ENCODE measurements at places on chromosomes 1 and 21.
A peak's percentile ranks its signal among the peaks of the same experiment; 100 is the strongest.

- peak; percentile 61 for DNase-seq
These were observed 9.1 kb downstream of the COL8A2 start for GRCh38 chr1:36115931-36116330.

- DNase-seq = peak; percentile 53
These were observed 8.6 kb downstream of the CDC14A start for GRCh38 chr1:100360790-100361510.

DNA sequence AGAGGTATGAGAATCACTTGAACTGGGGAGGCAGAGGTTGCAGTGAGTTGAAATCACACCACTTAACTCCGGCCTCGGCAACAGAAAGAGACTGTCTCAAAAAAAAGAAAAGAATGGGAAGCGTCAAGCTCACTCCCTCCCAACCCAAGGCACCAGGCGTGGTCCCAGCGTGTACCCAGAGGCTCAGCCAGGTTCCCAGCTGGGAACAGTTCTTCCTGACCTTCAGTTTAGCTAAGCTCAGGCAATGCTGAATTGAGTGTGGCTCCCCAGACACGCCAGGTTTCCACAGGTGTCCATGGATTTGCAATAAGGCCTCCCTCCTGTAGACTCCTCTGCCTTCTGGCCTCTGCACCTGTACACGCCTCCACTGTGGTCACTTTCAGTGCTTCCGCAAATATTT is 140.7 kb upstream of the TMEM51 start:
- DNase-seq = no peak

DNA sequence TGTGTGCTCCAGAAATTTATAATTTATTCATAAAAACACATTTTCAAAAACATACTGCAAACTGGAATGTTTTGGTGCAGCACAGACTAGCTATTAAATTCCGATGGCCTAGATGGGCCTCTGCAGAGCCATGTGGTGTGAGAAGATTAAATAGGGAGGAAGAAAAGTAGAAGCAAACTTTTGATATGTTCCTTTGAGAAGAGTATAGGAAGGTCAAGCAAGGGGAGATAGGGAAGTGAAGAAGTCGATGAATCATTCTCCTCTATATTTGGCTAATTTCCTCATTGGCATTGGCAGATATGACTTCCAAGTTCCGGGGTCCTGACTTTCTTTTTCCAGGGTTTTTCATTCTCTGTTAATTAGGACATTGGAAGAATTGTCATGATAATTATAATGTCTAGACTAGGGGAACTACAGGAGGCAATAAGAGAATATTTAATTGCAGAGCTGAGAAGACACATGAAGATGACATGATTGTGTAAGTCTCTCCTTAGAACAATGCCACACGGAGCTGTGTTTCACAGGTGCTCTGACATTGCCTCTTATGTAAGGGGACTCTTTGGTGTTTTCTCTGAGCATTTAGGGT is 19.3 kb upstream of the ZNF326 start:
- DNase-seq = no peak

GRCh38 chr1:29698033-29698432 is 461.7 kb downstream of the PTPRU start:
- peak; percentile 72 for DNase-seq

DNA sequence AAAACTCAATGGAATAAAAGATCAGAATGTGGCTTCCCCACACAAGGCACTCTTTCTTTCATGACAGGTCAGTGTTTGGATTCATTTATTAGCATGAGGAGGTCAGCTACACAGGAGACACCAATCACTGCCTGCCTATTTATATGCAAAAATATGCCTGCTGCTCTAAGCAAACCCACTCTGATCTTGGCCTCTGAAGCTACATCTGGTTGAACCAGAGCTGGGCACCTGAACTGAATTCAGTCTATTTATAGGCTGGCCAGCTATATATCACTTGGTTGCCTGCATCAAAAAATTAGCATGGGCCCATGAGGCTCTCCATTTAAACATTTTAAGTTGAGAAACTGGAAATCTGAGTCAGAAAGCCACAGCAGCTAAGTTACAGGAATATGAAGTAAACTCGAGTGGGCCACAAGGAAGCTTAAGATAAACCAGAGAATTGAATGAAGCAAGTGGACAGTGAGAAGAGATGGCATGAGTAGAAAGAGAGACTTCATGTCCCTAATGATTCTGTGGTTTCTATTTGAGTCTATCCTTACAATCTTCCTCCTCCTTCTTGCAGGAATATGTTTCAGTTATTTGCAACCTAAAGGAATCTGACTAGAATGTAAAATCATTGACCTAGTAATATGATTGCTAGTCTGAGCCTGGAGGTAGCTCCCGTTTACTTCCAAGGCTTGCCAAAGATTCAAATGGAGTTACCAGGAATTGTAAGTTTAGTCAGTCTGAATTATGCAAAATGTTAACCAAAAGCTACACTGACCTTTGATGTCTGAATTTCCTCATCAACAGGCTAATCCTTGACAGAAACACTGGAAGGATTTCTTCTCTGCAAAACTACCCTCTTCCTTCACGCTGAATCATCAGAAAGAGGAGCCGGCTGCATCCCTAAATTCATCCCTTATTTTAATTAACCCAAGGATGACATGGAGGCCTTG is 17.7 kb downstream of the DDAH1 start:
- peak; percentile 42 for DNase-seq

DNA sequence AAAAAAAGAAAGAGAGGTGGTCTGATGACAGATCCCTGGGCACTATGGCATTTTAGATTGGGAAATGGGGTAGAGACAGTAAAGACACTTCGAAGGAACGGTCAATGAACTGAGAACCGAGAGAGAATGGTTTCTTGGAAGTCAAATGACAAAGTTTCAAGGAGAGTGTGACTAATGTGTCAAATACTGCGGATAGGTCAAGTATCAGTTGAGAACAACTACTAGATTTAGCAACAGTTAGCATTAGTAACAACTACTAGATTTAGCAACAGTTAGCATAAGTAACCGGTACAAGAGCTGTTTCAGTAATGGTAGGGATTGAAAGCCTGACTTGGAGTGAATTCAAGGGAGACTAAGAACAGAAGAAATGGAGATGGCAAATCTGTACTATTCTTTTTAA is 35.0 kb downstream of the UROD start:
- no peak for DNase-seq

GRCh38 chr1:224623310-224623714 is 7.2 kb downstream of the CNIH3 start:
- DNase-seq = peak; percentile 64

DNA sequence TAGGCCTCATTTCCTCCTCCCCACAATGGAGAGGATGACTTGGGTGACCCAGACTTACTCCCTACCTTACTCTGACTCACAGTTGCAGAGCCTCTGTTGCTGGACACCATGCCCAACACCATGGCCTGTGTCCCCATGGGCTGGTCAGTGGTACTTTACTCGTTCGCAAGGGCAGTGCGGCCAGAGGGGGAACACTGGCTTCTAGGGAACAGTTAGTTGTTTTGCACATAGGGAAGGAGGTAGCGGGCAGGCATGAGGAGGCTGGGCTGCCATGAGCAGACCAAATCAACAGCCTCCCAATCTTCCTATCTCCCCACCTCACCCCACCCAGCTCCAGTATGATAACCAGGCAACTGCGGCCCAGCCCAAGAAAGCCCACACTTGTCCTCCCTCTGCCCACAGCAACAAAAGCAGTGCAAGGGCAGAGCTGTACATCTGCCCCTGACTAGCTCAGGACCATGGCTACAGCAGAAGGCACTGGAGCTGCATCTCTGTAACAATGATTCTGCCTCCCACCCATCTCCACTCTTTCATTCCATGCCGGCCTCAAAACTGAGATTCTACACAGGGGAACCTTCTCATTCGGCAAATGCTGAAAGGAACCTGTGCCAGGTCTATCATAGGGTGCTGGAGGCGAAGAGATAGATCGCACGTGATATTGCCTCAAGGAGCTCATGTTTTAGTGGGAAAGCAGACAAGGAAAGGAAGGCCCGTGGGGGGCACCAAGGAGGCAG is 18.6 kb downstream of the TAL1 start:
- DNase-seq = no peak

- DNase-seq = no peak
These were observed 20.0 kb upstream of the CDCA8 start for GRCh38 chr1:37672136-37672870.

- no peak for DNase-seq
These were observed 89.2 kb downstream of the ETS2 start for GRCh38 chr21:38894899-38895298.

DNA sequence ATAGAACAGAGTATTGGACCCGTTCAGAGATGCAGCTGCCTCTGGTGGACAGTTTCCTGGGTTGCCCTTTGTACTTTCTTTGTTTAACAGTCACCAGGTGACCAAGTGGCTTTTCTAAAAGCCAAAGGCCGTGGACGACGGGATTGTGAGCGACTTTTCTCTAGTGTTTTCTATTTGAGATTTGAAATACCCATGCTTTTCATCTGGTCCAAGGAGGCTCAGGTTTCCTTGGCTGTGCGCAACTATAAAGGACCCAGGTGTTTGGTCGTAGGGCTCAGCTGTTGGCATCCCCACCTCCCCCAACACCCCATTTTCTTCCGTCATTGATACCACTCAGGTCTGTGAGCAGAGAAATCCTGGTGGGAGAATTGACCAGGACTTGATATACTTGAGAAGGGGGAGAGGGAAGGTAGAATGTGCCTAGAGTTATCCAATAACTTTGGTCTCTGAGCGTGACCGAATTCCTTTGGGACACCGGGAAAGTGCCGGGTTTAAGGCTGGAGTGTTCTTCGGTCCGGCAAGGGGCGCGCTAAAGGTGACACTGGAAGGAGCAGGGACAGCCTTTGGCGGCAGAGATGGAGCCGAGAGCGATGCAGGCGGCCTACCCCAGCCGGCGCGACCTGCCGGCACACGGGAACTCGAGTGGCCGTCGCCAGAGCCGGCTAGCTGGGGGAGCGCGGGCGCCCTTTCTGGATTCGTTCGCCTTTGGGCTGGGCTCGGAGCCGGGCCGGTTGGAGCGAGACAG is 83.4 kb upstream of the BMP8A start:
- DNase-seq = no peak

GRCh38 chr1:235942625-235942934 is 75.9 kb upstream of the LYST start:
- no peak for DNase-seq

- no peak for DNase-seq
These were observed 67.1 kb downstream of the DDR2 start for GRCh38 chr1:162699366-162699765.

DNA sequence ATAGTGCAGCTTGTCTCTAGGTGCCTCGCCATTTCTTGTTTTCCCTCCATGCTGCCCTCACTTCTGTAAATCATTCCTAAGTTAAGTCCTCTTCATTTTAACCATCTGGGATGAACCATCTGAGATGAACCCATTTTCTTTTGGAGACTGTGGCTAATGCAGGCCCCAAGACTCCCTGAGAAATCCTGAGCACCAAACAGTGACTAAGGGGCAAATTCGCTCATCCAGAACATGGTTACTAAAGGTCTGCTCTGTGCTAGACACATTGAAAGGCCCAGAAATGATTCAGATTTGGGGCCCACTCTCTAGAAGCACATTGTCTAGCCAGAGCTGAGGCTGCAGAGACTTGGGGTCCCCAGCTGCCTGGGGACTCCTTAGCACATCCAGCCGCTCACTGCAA is 151.9 kb upstream of the CTTNBP2NL start:
- DNase-seq = no peak

DNA sequence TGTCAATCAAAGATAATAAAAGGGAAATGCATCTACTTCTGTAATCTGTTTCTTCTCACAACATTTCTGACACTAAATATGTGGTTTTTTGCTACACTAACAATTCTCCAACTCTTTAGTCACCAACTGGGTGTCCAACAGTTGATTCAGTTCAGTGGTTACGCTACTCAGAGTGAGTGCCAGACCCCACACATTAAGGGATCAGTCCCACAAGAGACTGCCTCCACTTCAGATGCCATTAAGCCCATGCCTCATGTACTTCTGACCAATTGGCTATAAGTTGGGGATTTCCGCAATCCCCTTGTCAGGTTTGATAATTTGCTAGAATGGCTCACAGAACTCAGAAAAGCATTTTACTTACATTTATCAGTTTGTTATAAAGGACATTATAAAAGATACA is 28.4 kb downstream of the RNF2 start:
- peak; percentile 44 for DNase-seq

GRCh38 chr21:17660452-17660851 is 47.8 kb upstream of the BTG3 start:
- DNase-seq = no peak

DNA sequence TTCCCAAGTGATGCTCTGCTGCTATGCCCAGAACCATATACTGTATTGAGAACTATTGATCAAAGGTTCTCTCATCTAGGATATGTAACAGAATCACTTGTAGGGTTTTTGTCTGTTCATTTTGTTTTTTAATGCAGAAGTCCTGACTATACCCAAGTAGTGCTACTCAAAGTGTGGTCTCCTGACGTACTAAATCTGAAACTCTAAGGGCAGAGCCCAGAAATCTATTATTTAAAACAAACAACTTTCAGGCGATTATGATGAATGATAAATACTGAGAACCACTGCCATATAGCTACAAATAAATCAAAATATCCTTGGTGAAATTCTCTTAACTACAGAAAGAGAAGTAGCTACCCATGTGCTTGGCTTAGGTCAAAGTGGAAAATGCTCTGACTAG is 10.1 kb downstream of the ZZZ3 start:
- no peak for DNase-seq

DNA sequence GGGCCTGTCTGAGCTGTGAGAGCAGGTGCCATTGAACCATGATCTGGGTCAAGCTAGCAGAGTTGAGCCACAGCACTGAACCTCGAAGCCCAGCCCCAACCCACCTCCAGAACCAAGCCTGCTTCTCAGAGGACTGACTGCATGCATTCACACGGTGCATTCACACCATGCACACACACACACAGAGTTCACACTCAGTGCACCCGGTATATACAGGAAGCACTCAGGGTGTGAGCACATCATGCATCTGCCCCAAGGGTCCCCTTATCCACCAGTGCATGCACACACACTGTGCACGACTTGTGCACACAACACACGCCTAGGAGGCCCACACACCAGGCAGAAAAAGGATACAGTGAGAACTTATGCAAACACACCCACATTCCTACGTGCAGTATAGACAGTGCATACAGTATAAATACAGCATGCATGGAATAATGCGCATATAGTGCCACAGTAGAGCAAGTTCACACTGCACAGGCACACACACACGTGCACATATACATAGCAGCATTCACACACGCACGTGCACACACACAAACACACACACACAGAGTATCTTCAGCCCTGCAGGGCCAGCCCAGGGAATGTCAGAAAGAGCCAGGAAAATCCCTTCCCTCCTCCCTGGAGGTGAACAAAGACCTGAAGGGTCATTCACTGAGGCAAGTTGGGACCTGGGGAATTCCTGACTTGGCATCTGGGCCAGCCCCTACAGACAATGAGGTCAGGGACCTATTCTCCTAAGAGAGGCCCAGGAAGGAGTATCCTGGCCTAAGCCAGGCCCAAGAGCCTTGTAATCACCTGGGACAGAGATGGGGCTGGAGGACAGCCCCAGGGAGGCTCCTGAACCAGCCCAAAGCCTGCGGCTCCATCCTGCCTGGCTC is 42.1 kb downstream of the CAMK2N1 start:
- DNase-seq = no peak

GRCh38 chr21:20276954-20277353 is 721.3 kb upstream of the NCAM2 start:
- DNase-seq = no peak

- DNase-seq = peak; percentile 45
These were observed 41.9 kb downstream of the DDR2 start for GRCh38 chr1:162674034-162674608.

Data from fibroblast of upper back skin (primary cell).